Adrenal gland (tissue), 19 donors: ENCODE measurements at places on chromosomes 4 and X. TPM values are rescaled to one million over a fixed set of nuclear protein-coding genes. Genes with fewer than 3 reads are reported as not detected.

- no peaks in the 10 kb centered on the region for H3K4me1 ChIP-seq
- H3K27me3 ChIP-seq = peaks cover 4% of the 10 kb centered on the region
- H3K27ac ChIP-seq = no peak overlapping the region
- no peaks in the 10 kb centered on the region for H3K36me3 ChIP-seq
- no peak overlapping the region for H3K4me3 ChIP-seq
These were observed 146.0 kb upstream of the GPC4 start for GRCh38 chrX:133561251-133561650.

GRCh38 chrX:8914681-8915080, 113.5 kb upstream of the FAM9A start:
- H3K27me3 ChIP-seq = no peaks in the 10 kb centered on the region
- no peak for DNase-seq
- no peaks in the 10 kb centered on the region for H3K4me1 ChIP-seq
- no peak overlapping the region for H3K4me3 ChIP-seq
- no peaks in the 10 kb centered on the region for H3K36me3 ChIP-seq
- H3K27ac ChIP-seq = no peak overlapping the region

DNA sequence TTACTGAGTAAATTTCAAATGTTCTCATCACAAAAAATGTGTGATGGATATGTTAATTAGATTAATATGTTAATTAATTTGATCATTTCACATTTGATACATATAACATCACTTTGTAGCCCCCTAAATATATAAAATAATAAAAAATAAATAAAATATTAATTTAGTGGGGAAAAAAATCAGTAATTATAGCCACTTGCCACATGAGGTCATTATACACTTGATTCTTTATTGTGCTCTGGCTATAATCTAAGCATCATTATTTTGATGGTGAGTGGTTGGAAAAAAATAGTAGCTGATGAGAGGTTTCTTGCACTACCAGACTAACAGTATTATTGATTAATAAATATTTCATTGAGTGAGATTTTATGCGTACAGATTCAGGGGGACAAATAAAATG, 57.4 kb downstream of the DCK start:
- no peaks in the 10 kb centered on the region for H3K27me3 ChIP-seq
- no peak for DNase-seq
- H3K27ac ChIP-seq = no peak overlapping the region
- H3K4me1 ChIP-seq = no peaks in the 10 kb centered on the region

DNA sequence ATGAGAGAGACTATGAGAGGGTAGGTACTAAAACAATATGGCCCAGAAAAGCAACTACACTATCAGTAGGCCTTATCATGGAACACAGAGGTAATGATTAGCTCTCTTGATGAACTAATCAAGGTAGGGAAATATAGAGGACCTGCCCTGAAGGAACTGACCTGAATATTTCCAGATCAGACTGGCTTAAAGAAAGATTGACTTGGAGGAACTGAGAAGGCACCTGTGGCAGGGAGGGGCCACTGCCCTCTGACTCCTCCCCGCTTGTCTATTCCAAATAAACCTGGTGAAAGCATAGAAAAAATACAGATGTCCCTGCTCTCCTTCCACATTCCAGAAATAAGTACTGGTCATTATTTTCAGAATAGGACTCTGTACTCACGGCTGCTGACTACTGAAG, 5.5 kb downstream of the RPS6KA6 start:
- DNase-seq = no peak
- no peaks in the 10 kb centered on the region for H3K36me3 ChIP-seq
- H3K4me3 ChIP-seq = no peak overlapping the region
- no peaks in the 10 kb centered on the region for H3K4me1 ChIP-seq
- H3K27ac ChIP-seq = no peak overlapping the region

DNA sequence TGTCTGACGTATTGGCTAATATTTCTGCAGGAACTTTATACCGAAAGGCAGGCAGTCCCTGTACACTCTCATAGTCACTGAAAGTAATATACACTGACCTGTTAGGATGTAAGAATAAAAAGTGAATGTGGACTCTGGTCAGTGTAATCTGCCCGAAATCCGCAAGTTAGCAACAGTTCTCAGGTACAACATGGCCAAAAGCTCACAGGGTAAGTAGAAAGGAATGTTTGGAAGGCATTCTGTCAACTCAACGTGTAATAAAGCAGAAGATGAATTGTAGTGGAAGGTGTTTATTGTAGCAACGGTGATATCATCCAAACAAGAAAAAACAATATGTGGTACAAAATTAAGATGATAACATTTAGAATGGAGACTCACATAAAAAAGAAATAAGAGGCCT, 26.0 kb upstream of the NUP54 start:
- H3K27ac ChIP-seq = no peak overlapping the region
- DNase-seq = no peak
- peaks cover 11% of the 10 kb centered on the region for H3K4me1 ChIP-seq

GRCh38 chrX:151828439-151829080, 84.1 kb upstream of the MAGEA4 start:
- no peak overlapping the region for H3K4me3 ChIP-seq
- no peak overlapping the region for H3K27ac ChIP-seq
- no peak for DNase-seq
- H3K4me1 ChIP-seq = no peaks in the 10 kb centered on the region
- H3K36me3 ChIP-seq = no peaks in the 10 kb centered on the region
- H3K27me3 ChIP-seq = peaks cover 7% of the 10 kb centered on the region

- no peak for DNase-seq
- peaks cover 8% of the 10 kb centered on the region for H3K27me3 ChIP-seq
- H3K36me3 ChIP-seq = no peaks in the 10 kb centered on the region
- H3K27ac ChIP-seq = no peak overlapping the region
- H3K4me1 ChIP-seq = no peaks in the 10 kb centered on the region
These were observed 311.3 kb downstream of the PCDH19 start for GRCh38 chrX:100098660-100099375.

Gene PDGFRA
- total RNA-seq = 28.1 TPM

- no peaks in the 10 kb centered on the region for H3K4me1 ChIP-seq
- DNase-seq = no peak
- no peak overlapping the region for H3K27ac ChIP-seq
- no peaks in the 10 kb centered on the region for H3K27me3 ChIP-seq
These were observed 3.5 kb downstream of the EPGN start for GRCh38 chr4:74311696-74312313.

GRCh38 chrX:80812176-80812575, 2.5 kb upstream of the BRWD3 start:
- no peaks in the 10 kb centered on the region for H3K4me1 ChIP-seq
- peak; percentile 9 for DNase-seq
- no peak overlapping the region for H3K4me3 ChIP-seq
- H3K27ac ChIP-seq = no peak overlapping the region

DNA sequence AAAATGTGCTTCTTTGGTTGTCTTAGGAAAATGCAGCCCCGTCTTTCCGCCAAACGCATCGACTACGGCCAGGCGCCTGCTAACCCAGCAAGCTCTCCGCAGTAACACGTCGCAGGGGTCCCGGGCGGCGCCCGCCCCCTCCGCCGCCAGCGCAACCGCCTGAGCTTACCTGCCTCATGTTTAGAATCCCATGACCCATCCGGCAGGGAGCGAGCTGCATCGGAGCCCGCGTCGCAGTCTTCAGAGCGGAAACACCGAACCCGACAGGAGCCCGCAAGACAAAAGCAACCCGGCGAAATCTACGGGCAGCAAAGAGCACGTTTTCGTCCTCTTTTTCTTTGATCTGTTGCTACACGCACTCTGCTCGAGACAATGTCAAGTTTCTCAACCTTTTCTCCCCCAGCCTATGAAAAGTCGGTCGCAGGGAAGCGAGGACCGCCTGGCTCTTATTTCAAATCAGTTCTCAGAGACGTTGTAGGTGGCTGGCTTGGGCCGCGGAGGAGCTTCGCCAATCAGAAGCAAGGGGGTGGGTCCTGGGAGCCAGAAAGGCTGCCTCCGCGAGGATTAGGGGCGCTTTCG, at the start of gene MID1:
Gene MID1, minus strand, starts transcription at position 465 of the 579 bp plus-strand sequence. CDS start 53,038 bp downstream, outside the sequence.
- H3K27ac ChIP-seq = peak within 1 kb of the TSS; percentile 54
- no peaks in the 10 kb centered on the region for H3K36me3 ChIP-seq
- H3K27me3 ChIP-seq = peaks cover 3% of the 10 kb centered on the region
- H3K4me1 ChIP-seq = no peaks in the 10 kb centered on the region
- H3K4me3 ChIP-seq = no peak within 1 kb of the TSS

GRCh38 chr4:73538162-73538561, 56.6 kb downstream of the AFM start:
- no peak overlapping the region for H3K4me3 ChIP-seq
- no peak overlapping the region for H3K27ac ChIP-seq
- no peaks in the 10 kb centered on the region for H3K27me3 ChIP-seq
- H3K36me3 ChIP-seq = no peaks in the 10 kb centered on the region
- DNase-seq = no peak

Gene ADH1C
- 3.6 TPM for total RNA-seq

Gene TMSB15C
- total RNA-seq = 0.42 TPM

Gene PAGE1
- total RNA-seq = not detected

DNA sequence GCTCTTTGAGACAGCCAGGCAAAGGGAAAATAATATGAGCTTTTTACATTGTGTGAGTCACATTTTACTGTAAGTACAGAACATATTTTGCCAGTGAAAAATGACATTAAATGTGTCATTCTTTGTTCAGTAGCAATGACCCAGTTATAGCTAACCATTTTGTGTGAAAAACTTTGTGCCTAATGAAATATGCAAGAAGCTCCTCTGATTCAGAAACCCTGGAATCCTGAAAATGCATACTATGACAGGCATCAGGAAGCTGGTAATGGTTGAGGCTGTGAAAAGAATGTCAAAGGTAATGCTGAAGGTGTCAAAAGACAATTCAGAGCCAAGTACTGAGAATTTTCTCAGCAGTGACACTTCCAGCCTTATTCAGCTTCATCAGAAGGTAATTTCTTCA, 549.5 kb upstream of the SMIM31 start:
- no peaks in the 10 kb centered on the region for H3K27me3 ChIP-seq
- H3K27ac ChIP-seq = no peak overlapping the region
- H3K4me3 ChIP-seq = no peak overlapping the region
- peaks cover 4% of the 10 kb centered on the region for H3K4me1 ChIP-seq

GRCh38 chr4:165293061-165293460, 34.4 kb upstream of the MSMO1 start:
- H3K27ac ChIP-seq = no peak overlapping the region
- H3K4me1 ChIP-seq = peaks cover 5% of the 10 kb centered on the region
- H3K36me3 ChIP-seq = peaks cover 5% of the 10 kb centered on the region
- no peak overlapping the region for H3K4me3 ChIP-seq
- DNase-seq = no peak

GRCh38 chr4:98394134-98394533, 132.9 kb downstream of the RAP1GDS1 start:
- no peak overlapping the region for H3K4me3 ChIP-seq
- no peaks in the 10 kb centered on the region for H3K4me1 ChIP-seq
- no peaks in the 10 kb centered on the region for H3K27me3 ChIP-seq
- H3K36me3 ChIP-seq = no peaks in the 10 kb centered on the region

DNA sequence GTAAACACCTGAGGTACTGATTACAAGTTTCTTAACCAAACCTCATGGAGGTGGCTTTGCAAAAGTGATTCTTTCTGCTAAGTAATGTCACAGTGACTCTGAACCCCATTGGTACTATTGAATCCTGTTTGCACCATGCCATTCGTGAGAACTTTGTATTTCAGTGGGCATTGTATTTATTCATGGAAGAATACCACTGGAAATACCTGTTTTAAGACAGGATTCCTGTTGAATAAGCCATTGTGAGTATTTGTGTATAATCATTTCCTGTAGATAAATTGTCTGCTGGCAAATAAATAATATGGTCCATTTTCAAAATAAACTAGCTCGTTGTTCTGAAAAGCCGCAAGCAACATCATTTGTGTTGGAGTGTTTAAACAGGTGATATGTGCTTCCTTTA, 136.4 kb upstream of the GUCY1A1 start:
- H3K36me3 ChIP-seq = no peaks in the 10 kb centered on the region
- H3K27ac ChIP-seq = no peak overlapping the region

DNA sequence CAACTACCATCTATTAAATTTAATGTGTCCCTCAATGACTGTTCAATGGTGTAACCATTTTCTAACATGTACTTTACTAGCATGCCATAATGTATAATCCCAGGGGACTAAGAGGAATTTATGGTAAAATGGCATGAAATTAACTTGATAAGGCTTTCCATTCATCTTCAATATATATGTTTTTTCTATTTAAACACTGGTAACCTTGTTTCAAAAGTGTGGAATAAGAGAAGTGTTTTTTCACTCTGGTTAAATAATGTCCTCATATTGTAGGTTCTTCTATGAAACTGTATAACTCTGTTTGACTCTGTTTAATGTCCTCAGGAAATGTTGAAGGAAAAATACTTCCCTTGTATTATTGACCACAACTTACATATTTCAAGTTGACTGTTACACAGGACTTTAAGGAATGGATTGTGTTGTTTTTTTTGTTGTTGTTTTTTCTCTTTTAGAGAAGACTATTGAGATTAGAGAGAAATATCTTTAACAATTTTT, 113.8 kb upstream of the ARSJ start:
- no peaks in the 10 kb centered on the region for H3K36me3 ChIP-seq
- H3K27me3 ChIP-seq = no peaks in the 10 kb centered on the region
- no peak overlapping the region for H3K4me3 ChIP-seq
- H3K4me1 ChIP-seq = no peaks in the 10 kb centered on the region

GRCh38 chr4:173752610-173753230, 222.7 kb upstream of the HAND2 start:
- H3K36me3 ChIP-seq = no peaks in the 10 kb centered on the region
- H3K4me3 ChIP-seq = no peak overlapping the region
- no peak overlapping the region for H3K27ac ChIP-seq
- no peaks in the 10 kb centered on the region for H3K4me1 ChIP-seq

DNA sequence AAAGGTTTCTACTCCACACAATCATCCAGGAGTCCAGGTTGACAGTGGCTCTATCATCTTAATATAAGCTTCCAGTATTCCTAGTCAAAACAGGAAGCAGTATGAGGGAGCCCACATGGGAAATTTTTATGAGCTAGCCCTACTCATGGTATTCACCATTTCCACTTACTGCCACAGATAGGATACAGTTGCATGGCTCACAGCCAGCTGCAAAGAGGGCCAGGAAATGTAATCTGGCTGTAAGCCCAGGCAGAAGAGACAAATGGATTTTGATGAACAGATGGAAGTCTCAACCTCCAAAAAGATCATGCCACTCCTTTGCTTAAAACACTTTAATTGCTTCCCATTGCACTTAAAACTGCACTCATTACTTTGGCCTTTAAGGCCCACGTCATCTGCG, 150.6 kb downstream of the ADAMTS3 start:
- no peaks in the 10 kb centered on the region for H3K27me3 ChIP-seq
- no peaks in the 10 kb centered on the region for H3K36me3 ChIP-seq
- no peak overlapping the region for H3K27ac ChIP-seq
- peak; percentile 70 for DNase-seq

Gene AMBN
- total RNA-seq = not detected

Gene HPGDS
- total RNA-seq = 1.7 TPM

DNA sequence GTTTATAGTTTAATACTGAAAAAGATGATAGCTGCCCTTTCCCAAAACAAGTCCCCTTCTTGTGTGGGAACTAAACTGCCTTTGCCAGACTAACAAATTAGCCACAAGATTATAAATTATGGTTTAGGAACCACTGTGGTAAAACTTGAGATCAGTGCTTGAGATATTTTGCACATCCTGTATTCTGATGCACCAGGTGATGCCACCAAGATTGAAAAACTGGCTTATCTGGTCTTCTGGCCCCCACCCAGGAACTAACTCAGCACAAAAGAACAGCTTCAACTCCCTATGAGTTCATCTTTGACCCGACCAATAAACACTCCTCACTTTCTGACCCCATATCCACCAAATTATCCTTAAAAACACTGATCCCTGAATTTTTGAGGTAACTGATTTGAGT, 36.7 kb upstream of the EFNB1 start:
- no peak overlapping the region for H3K27ac ChIP-seq
- H3K36me3 ChIP-seq = no peaks in the 10 kb centered on the region
- H3K27me3 ChIP-seq = peaks cover 22% of the 10 kb centered on the region
- H3K4me1 ChIP-seq = no peaks in the 10 kb centered on the region
